ENCODE measurements at places on chromosomes 5 and 9. TPM values are rescaled to one million over a fixed set of nuclear protein-coding genes. Genes with fewer than 3 reads are reported as not detected.

IL9 gene
- not detected for total RNA-seq

RNF180 gene
- total RNA-seq = 4.4 TPM

FCHSD1 gene
- 1.7 TPM for total RNA-seq

DAPK1 gene
- total RNA-seq = 58.0 TPM

ACOT12 gene
- 51.6 TPM for total RNA-seq

GABBR2 gene
- total RNA-seq = not detected

SLC22A4 gene
- 0.20 TPM for total RNA-seq

NKD2 gene
- 1.6 TPM for total RNA-seq

HMGCR gene
- 15.5 TPM for total RNA-seq

ADAMTS16 gene
- total RNA-seq = not detected

KCNN2 gene
- total RNA-seq = 16.2 TPM

ENTPD2 gene
- total RNA-seq = 1.7 TPM

IFNA13 gene
- total RNA-seq = not detected

SLC4A9 gene
- total RNA-seq = 0.10 TPM

PRELID2 gene
- 3.3 TPM for total RNA-seq

FBXO10 gene
- total RNA-seq = 3.4 TPM

WDR31 gene
- 3.0 TPM for total RNA-seq

KLHL9 gene
- total RNA-seq = 6.2 TPM

PCDHA9 gene
- total RNA-seq = not detected

PRRX2 gene
- not detected for total RNA-seq

SOWAHA gene
- total RNA-seq = 1.7 TPM

SVEP1 gene
- total RNA-seq = 1.7 TPM

PCDHB12 gene
- 0.28 TPM for total RNA-seq

KLHL3 gene
- 10.6 TPM for total RNA-seq

FBN2 gene
- total RNA-seq = 0.73 TPM

ZFP2 gene
- 0.63 TPM for total RNA-seq

JAKMIP2 gene
- 0.40 TPM for total RNA-seq

FOXD4L3 gene
- not detected for total RNA-seq

HAVCR2 gene
- 2.9 TPM for total RNA-seq

GMCL2 gene
- total RNA-seq = not detected

All from left lobe of liver (tissue), 2 donors.